ENCODE measurements at places on chromosomes 3 and 15. TPM values are rescaled to one million over a fixed set of nuclear protein-coding genes. Genes with fewer than 3 reads are reported as not detected.

Gene LXN
- total RNA-seq = 135 TPM

Gene DNAH12
- 0.28 TPM for total RNA-seq

Gene CLEC3B
- 23.7 TPM for total RNA-seq

Gene SH2D7
- not detected for total RNA-seq

Gene THUMPD3
- 67.7 TPM for total RNA-seq

Gene TM6SF1
- total RNA-seq = 0.85 TPM

Gene DOCK3
- 0.28 TPM for total RNA-seq

Gene ROPN1
- not detected for total RNA-seq

Gene RTP3
- not detected for total RNA-seq

Gene CDAN1
- total RNA-seq = 7.9 TPM

Gene SERINC4
- total RNA-seq = not detected

Gene RAB6B
- total RNA-seq = 0.19 TPM

Gene NUP210
- total RNA-seq = 0.38 TPM

Gene LMAN1L
- not detected for total RNA-seq

Gene TRIM42
- total RNA-seq = not detected

Gene TEX9
- 8.7 TPM for total RNA-seq

Gene PPIP5K1
- 61.7 TPM for total RNA-seq

Gene ZPLD1
- 0.19 TPM for total RNA-seq

Gene FETUB
- not detected for total RNA-seq

Gene C2CD4A
- total RNA-seq = 0.28 TPM

Gene C3orf33
- total RNA-seq = 2.9 TPM

Gene RYR3
- 0.19 TPM for total RNA-seq

Gene GHRL
- total RNA-seq = not detected

Gene FSTL1
- 2,112 TPM for total RNA-seq

Gene BCHE
- total RNA-seq = 1.2 TPM

Gene MYL3
- not detected for total RNA-seq

Gene LRRC34
- 2.9 TPM for total RNA-seq
